ENCODE measurements at places on chromosomes 11 and 22. TPM values are rescaled to one million over a fixed set of nuclear protein-coding genes. Genes with fewer than 3 reads are reported as not detected.

DNA sequence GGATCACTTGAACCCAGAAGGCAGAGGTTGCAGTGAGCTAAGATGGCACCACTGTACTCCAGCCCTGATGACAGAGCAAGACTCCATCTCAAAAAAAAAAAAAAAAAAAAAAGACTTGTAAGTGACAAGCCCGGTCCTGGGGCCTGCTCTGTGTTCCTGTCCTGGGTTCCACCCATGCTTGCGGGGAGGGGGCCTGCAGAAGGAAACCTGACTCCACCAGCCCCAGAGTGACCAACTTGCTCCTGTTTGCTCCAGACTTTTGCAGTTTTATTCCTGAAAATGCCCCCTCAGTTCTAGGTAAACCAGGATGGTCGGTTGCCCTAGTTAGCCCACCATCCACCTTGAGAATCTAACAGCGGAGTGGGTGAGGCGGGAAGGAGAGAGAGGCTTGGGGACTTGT, 10.1 kb upstream of the LRP5 start:
- no peak for DNase-seq

- peak; percentile 96 for DNase-seq
Measured at GRCh38 chr11:44593251-44593650, 27.8 kb downstream of the CD82 start.

DNA sequence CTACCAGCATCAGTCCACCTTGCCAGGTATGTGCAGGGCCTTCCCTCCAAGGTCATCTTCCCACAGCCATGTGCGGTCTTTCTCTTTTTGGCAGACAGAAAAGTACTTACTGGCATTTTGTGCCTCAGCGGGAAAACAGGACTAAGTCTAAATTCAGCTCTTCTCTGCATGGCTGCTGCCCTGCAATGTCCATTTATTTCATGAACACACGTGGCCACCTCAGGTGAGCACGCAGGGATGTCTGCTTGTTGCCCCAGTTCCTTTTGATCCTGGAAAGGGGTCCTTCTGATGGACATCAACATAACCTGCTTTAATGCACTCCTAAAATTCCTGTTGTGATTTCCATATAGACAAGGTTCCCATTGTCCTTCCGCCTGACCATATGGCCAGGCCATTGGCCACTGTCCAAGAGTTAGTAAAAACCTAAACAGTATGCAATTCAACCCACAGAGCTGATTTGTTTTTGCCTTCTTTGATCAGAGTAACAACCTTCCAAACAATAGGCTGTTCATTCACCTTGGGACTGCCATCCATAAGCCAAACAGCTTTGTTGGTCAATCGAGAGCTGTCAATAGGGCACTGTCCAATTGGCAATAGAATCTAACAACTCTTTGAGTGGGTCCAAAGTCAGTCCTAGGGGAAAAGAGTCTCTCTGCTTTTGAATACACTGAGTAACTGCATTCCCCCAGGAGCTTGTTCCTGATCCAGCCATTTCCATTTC, 5.9 kb downstream of the TREH start:
- peak; percentile 66 for DNase-seq

RPS19BP1 gene
- 66.2 TPM for total RNA-seq

OR8A1 gene
- total RNA-seq, result not detected

SAA1 gene
- total RNA-seq, result not detected

DNA sequence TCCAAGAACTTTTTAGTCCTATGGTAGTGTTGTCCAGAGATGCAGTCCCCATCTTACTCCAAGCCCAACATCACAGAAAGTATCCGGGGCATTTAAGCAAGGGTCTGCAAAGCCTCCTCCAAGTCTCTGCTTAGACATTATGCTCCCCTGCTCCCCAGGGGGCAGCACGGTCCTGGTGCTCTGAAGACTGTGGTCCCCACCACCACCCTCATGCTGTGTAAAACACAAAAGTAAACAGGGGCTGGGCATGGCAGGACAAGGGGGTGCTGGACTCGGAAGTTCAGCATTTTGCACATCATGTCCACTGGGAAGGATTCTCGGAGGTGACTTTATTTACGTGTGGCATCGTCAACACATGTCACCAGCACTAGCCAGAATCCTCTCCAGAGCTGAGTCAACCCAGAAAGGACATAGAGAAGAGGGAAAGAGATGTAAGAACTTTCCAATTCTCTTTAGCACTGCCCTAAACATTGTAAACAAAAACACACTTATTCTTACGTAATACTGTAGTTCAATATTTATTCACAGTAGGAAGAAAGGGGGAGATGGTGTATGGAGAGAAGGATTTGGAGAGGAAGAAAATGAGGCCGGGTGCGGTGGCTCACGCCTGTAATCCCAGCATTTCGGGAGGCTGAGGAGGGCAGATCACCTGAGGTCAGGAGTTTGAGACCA, 37.7 kb downstream of the TCIRG1 start:
- DNase-seq, result no peak

- no peak for DNase-seq
Measured at GRCh38 chr11:73521621-73522020, 76.3 kb downstream of the FAM168A start.

DNA sequence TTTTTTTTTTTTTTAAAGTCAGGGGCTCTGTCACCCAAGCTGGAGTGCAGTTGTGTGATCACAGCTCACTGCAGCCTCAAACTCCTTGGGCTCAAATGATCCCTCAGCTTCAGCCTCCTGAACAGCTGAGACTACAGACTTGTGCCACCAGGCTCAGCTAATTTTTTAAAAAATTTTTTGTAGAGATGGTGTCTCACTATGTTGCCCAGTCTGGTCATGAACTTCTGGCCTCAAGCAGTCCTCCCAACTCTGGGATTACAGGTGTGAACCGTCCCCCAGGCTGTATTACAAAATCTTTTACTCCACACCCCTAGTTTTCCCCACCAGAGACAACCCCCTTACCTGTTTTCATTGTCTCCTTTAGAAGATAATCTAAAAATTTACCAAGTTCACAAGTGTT, 1.9 kb downstream of the CCDC117 start:
- no peak for DNase-seq

WNT7B gene
- not detected for total RNA-seq

Measured in SJCRH30 (cell line).